ENCODE measurements at places on chromosomes 1 and 21. TPM values are rescaled to one million over a fixed set of nuclear protein-coding genes. Genes with fewer than 3 reads are reported as not detected.

The UMODL1 gene
- not detected for total RNA-seq

The IL20 gene
- not detected for total RNA-seq

The CD2 gene
- not detected for total RNA-seq

The SLC35F3 gene
- 4.8 TPM for total RNA-seq

The HAPLN2 gene
- total RNA-seq: 0.09 TPM

The ZNF593OS gene
- total RNA-seq: not detected

The PGBD5 gene
- 0.36 TPM for total RNA-seq

The A3GALT2 gene
- not detected for total RNA-seq

The MYOG gene
- not detected for total RNA-seq

The CRNN gene
- total RNA-seq: not detected

The TMEM82 gene
- total RNA-seq: 0.05 TPM

The FCN3 gene
- total RNA-seq: not detected

The ZMYND12 gene
- total RNA-seq: 0.39 TPM

The CFAP107 gene
- total RNA-seq: not detected

The SLAMF9 gene
- total RNA-seq: 0.43 TPM

The CYB5RL gene
- total RNA-seq: 3.5 TPM

The SORT1 gene
- 5.1 TPM for total RNA-seq

The TMPRSS3 gene
- 0.09 TPM for total RNA-seq

The NHLH2 gene
- not detected for total RNA-seq

The KIF1B gene
- 16.0 TPM for total RNA-seq

The B3GALT2 gene
- not detected for total RNA-seq

All from A549 treated with dexamethasone at 1 μM for 4 hours (cell line).